ENCODE measurements at places on chromosomes 6 and 20. TPM values are rescaled to one million over a fixed set of nuclear protein-coding genes. Genes with fewer than 3 reads are reported as not detected.

The MYB gene
- 0.46 TPM for polyA plus RNA-seq

The HLA-DQB1 gene
- 986 TPM for polyA plus RNA-seq

The OR2H1 gene
- polyA plus RNA-seq, result not detected

The TRIM31 gene
- not detected for polyA plus RNA-seq

The TSHZ2 gene
- 1.00 TPM for polyA plus RNA-seq

The NOP56 gene
- 300 TPM for polyA plus RNA-seq

The CYP21A2 gene
- not detected for polyA plus RNA-seq

The SASH1 gene
- 0.01 TPM for polyA plus RNA-seq

The FAM162B gene
- polyA plus RNA-seq, result not detected

The SLC2A10 gene
- not detected for polyA plus RNA-seq

The ZNF165 gene
- 3.5 TPM for polyA plus RNA-seq

The HAO1 gene
- not detected for polyA plus RNA-seq

The PBOV1 gene
- not detected for polyA plus RNA-seq

The CYB5R4 gene
- 11.8 TPM for polyA plus RNA-seq

The ATG5 gene
- 13.6 TPM for polyA plus RNA-seq

The CST2 gene
- polyA plus RNA-seq, result not detected

The RGS17 gene
- not detected for polyA plus RNA-seq

The LAMA4 gene
- not detected for polyA plus RNA-seq

The CABLES2 gene
- 4.8 TPM for polyA plus RNA-seq

The ADGRF4 gene
- polyA plus RNA-seq, result not detected

The SLC35D3 gene
- polyA plus RNA-seq, result not detected

The TRIM15 gene
- not detected for polyA plus RNA-seq

The GPLD1 gene
- polyA plus RNA-seq, result 1.9 TPM

The WTAP gene
- 47.3 TPM for polyA plus RNA-seq

The COL9A3 gene
- 10.7 TPM for polyA plus RNA-seq

The OPN5 gene
- polyA plus RNA-seq, result not detected

The BPIFA1 gene
- not detected for polyA plus RNA-seq
